ENCODE measurements at places on chromosomes 12 and 14.

DNA sequence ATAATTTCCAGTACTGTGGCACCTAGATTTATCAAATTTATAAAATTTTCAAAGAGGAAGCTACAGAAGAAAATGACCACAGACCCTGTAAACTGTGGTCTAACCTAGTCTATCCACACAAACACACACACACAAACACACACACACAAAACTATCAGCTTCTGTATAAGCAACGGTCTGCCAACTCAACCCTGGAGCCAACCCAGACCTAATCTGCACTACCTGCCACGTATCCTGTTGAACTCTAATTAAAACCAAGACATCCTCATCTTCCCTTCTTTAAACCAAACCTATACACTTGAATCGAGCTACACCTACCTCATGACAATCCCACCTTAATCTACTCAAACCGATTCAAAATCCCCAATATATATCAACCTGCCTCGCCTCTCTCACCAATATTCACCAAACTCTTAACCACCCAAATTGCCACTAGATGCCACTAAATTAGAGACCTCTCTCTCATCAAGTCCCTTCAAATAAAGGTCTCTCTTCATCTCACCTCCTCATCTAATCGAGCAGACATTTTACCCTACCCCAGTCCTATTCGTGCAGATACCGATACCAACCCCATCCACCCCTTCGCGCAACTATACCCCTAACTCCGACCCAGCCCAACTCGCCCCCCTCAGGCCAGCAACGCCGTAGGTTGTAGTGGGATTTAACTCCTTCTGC lies 808 bp downstream of the ACIN1 start:
- no peak overlapping the region for H3K4me3 ChIP-seq
- no peak overlapping the region for H3K27ac ChIP-seq
- H3K4me1 ChIP-seq: peaks cover 22% of the 10 kb centered on the region
- no peak for DNase-seq

- no peak for DNase-seq
- no peaks in the 10 kb centered on the region for H3K36me3 ChIP-seq
- H3K27me3 ChIP-seq: no peaks in the 10 kb centered on the region
- no peak overlapping the region for H3K4me3 ChIP-seq
Observed at GRCh38 chr12:16228067-16228466, 49.4 kb downstream of the SLC15A5 start.

DNA sequence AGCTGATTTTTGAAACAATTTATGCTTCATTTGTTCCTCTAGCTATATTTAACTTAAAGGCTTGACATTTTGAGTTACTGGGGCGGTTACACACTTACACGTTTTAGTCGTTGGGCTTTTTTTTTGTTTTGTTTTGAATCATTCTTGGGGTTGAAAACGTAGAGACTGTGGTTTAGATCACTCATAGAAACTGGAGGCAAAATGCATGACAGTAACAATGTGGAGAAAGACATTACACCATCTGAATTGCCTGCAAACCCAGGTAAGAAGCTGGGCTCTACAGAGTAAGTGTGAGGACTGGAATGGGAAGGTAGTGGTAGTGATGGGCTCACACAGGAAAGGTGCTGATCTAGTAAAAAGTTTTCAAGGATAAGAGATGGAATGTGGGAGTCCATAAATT lies at the start of gene CLEC2D:
TSS of gene CLEC2D (plus strand) at position 180 of the 400 bp plus-strand sequence. CDS start at position 202, 22 bp downstream.
- peak within 1 kb of the TSS; percentile 83 for H3K4me3 ChIP-seq
- H3K36me3 ChIP-seq: peaks cover 58% of the 10 kb centered on the region
- no peaks in the 10 kb centered on the region for H3K27me3 ChIP-seq
- peak; percentile 61 for DNase-seq
- H3K4me1 ChIP-seq: peaks cover 77% of the 10 kb centered on the region

GRCh38 chr12:13233830-13234641 lies 37.5 kb downstream of the EMP1 start:
- no peak overlapping the region for H3K4me3 ChIP-seq
- no peaks in the 10 kb centered on the region for H3K36me3 ChIP-seq
- H3K4me1 ChIP-seq: no peaks in the 10 kb centered on the region
- no peak overlapping the region for H3K27ac ChIP-seq
- peaks cover 7% of the 10 kb centered on the region for H3K27me3 ChIP-seq
- DNase-seq: no peak

DNA sequence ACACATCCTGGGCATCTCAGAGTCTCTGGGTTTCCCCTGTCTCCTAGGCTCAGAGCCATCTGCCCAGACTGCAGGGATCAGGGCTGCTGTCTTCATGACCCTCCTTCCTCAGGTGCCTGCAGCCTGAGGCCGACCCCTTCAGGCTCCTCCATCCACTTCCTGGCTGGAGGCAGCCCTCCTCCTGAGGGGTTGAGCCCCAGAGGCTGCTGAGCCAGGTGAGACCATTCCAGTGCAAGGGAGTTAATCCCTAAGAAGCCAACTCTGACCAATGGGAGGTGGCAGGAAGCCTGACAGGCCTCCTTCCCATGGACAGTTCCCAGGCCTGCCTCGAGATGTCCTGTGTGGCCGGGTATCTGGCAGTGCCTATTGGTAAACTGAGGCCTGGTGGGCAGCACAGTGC lies 8.4 kb upstream of the PPP4R4 start:
- H3K4me1 ChIP-seq: no peaks in the 10 kb centered on the region
- peaks cover 14% of the 10 kb centered on the region for H3K27me3 ChIP-seq
- H3K36me3 ChIP-seq: no peaks in the 10 kb centered on the region

All from stimulated activated naive B cell treated with anti-CD40 and anti-IgM and Interleukin-4, amounts not matched to agents 10 μg/mL and 1 μg/mL and 100 μg/mL, for 72 hours (primary cell).